Naive thymus-derived CD8-positive, alpha-beta T cell (primary cell): ENCODE measurements at places on chromosomes 2 and 18. TPM values are rescaled to one million over a fixed set of nuclear protein-coding genes. Genes with fewer than 3 reads are reported as not detected.

AMER3 gene
- polyA plus RNA-seq: not detected

ARHGEF4 gene
- polyA plus RNA-seq: 12.0 TPM

VIT gene
- polyA plus RNA-seq: 0.50 TPM

RFX8 gene
- not detected for polyA plus RNA-seq

PNKD gene
- 108 TPM for polyA plus RNA-seq

VWA3B gene
- not detected for polyA plus RNA-seq

IL36B gene
- not detected for polyA plus RNA-seq

DSC3 gene
- polyA plus RNA-seq: not detected

XIRP2 gene
- polyA plus RNA-seq: not detected

PDE1A gene
- not detected for polyA plus RNA-seq

DHRS9 gene
- not detected for polyA plus RNA-seq

C1GALT1C1L gene
- polyA plus RNA-seq: 0.44 TPM

- no peaks in the 10 kb centered on the region for H3K4me1 ChIP-seq
- H3K27ac ChIP-seq: no peak overlapping the region
- no peaks in the 10 kb centered on the region for H3K27me3 ChIP-seq
- H3K4me3 ChIP-seq: no peak overlapping the region
These were observed 718.2 kb upstream of the SOX11 start for GRCh38 chr2:4973973-4974372.

DNA sequence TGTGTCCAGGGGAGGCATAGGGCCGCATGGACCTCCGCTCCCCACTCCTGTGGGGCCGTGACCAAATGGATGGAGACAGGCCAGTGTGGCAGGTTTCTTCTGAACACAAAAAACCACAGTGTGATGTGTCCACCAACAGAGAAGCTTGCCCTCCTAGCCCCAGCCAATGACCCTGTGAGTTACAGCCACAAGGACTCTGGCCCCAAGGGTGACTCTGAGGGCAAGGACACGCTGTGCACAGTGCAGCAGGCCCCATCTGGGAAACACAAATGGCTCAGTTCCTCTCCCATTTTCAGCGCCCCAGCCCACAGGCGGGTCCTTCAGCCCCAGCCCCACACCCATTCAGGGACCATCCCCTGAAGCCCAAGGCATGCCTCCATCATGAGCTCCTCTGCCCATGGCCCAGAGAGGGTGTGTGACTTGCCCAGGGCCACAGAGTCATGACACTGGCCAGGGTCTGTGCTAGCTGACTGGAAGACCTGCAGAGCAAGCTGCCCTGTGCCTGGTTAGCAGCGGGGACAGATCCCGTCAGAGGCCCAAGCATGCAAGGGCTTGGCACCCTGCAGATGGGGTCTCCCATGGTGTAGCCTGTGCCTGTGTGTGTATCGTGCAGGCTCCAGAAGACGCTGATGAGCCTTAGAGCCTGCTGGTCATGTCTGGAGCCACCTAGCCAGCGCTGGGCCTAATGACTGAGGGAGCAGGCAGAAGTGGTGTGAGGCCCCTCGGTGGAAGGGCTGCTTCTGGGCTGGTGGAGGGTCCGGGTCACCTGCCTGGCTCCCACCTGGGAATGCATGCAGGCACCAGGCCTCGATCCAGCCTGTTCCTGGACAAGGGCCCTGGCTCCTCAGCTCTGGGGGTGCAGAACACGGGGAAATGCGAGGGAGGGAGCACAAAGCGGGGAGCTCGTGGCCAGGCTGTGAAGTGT, 47.7 kb downstream of the HS6ST1 start:
- H3K27ac ChIP-seq: no peak overlapping the region
- DNase-seq: no peak
- peaks cover 20% of the 10 kb centered on the region for H3K36me3 ChIP-seq
- peaks cover 8% of the 10 kb centered on the region for H3K4me1 ChIP-seq
- no peak overlapping the region for H3K4me3 ChIP-seq

DNA sequence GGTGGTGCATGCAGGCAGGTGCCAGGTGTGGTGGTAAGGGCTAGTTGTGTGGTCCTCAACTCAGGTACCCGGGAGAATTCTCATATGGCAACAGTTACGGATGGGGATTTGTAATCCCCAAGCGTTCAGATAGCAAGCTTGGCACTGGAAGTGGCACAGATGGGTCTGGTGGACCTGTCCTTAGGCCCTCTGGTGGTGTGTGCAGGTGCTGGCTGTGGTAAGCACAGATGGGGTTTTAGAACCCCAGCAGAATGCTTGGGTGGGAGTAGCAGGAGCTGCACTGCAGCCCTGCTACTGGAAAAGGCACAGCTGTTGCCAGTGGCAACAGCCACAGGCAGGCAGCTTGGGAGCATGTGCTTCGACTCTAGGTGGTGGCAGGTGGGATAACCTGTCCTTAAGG, 948.2 kb upstream of the FAM98A start:
- no peaks in the 10 kb centered on the region for H3K27me3 ChIP-seq
- no peaks in the 10 kb centered on the region for H3K4me1 ChIP-seq
- H3K4me3 ChIP-seq: no peak overlapping the region
- H3K36me3 ChIP-seq: no peaks in the 10 kb centered on the region

DNA sequence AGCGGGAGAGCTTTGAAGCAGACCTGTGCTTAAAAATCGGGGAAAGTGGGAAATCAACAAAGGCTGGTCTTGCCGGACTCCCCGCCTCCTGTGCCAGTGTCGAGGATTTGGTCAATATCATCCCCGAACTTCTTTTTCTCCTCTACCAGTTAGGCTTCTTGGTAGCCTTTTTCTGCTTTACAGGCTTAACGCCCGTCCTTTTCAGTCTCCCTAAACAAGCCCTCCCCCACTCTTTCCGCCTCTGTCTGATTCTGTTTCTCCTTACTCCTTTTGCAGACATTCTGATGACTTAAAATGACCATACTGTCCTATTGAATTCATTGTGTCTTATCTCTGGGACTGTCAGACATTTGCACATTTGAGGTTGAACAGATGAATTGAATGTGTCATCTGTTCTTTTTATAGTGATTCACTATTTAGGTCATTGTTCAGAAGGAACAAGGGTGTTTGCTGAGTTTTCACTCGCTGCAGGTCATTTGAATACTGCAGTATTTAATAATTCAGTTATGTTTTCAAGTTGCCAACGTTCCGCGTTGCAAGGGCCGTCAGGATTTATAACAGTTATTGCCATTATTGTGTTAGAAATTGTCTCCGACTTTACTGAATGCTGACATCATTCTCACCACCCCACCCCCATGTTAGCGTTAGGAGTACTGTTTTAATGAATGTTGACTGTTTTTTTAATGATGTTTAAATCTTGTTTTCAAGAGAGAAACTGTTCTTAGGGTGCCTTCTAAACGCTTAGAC, 1.1 kb downstream of the ITGAV start:
- H3K36me3 ChIP-seq: no peaks in the 10 kb centered on the region
- H3K27ac ChIP-seq: peak overlapping the region; percentile 26
- no peaks in the 10 kb centered on the region for H3K27me3 ChIP-seq
- H3K4me3 ChIP-seq: peak overlapping the region; percentile 98

GRCh38 chr2:215833531-215834162, 179.7 kb downstream of the MREG start:
- H3K36me3 ChIP-seq: no peaks in the 10 kb centered on the region
- no peak for DNase-seq
- peaks cover 4% of the 10 kb centered on the region for H3K27me3 ChIP-seq
- H3K27ac ChIP-seq: no peak overlapping the region
- no peak overlapping the region for H3K4me3 ChIP-seq
- H3K4me1 ChIP-seq: no peaks in the 10 kb centered on the region

- H3K36me3 ChIP-seq: no peaks in the 10 kb centered on the region
- no peak for DNase-seq
- no peak overlapping the region for H3K27ac ChIP-seq
- H3K27me3 ChIP-seq: no peaks in the 10 kb centered on the region
- peak overlapping the region; percentile 27 for H3K4me3 ChIP-seq
- peaks cover 80% of the 10 kb centered on the region for H3K4me1 ChIP-seq
These were observed 16.7 kb downstream of the ANKRD12 start for GRCh38 chr18:9153256-9153655.

GRCh38 chr2:110215566-110216158, 3.3 kb upstream of the MTLN start:
- peaks cover 58% of the 10 kb centered on the region for H3K27me3 ChIP-seq
- DNase-seq: no peak
- no peaks in the 10 kb centered on the region for H3K36me3 ChIP-seq
- peaks cover 6% of the 10 kb centered on the region for H3K4me1 ChIP-seq

- no peak overlapping the region for H3K27ac ChIP-seq
- H3K4me1 ChIP-seq: no peaks in the 10 kb centered on the region
- H3K36me3 ChIP-seq: no peaks in the 10 kb centered on the region
- no peak overlapping the region for H3K4me3 ChIP-seq
These were observed 304.4 kb downstream of the GULP1 start for GRCh38 chr2:188596054-188596453.

DNA sequence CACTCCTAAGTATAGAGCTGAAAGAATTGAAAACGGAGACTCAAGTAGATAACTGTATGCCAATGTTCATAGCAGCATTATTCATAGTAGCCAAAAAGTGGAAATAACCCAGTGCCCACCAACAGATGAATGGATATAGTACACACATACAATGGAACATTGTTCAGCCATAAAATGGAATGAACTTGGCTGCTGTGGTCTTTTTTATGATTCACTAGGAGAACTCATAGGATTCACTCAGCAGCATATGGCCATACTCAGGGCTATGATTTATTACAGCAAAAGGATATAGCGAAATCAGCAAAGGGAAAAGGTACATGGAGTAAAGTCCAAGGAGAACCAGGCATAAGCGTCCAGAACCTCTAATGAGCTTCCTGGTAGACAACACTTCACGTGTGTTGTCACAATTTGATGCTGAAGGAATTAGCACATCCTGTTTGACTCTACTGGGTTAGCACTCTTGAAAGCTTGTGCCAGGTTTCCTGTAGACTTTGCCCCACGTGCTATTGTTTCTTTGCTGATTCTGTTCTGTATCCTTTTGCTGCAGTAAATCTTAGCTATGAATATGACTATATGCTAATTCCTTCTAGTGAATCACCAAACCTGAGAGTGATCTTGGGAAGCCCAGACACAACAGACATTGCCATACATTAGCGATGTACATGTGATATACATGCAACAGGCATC, 15.7 kb downstream of the SPC25 start:
- no peak overlapping the region for H3K4me3 ChIP-seq
- H3K36me3 ChIP-seq: no peaks in the 10 kb centered on the region
- no peaks in the 10 kb centered on the region for H3K27me3 ChIP-seq
- DNase-seq: no peak

DNA sequence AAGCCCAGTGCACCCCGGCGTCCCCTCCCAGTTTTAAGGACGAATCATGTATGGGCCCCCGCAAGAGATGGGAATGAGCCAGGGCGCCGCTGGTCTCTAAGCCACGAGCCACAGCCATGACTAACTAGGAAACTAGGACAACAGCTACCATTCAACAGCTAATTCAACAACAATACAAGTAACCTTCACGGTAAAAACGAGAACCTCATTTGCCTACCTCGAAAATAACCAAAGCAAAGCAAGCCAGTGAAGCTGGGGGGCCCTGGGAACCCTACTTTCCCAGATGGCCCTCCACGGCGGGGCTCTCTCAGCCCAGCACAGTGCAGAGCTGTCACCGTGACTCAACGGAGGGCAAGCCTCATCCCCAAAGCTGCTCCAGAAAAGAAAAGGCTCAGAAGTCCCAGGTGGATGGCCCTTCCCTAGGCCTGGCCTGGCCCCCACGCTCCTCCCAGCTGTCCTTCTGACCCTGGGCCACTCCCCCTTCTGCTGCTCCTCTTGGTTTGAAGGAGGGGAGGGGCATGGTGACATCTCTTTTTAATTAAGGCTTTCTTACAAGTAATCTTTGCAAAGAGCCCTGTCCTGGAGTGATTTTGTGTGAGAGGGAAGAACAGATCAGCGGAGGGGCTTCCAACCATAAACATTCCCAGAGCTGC, 126.3 kb downstream of the HDAC4 start:
- no peak for DNase-seq
- H3K27me3 ChIP-seq: no peaks in the 10 kb centered on the region
- peak overlapping the region; percentile 85 for H3K4me3 ChIP-seq
- no peaks in the 10 kb centered on the region for H3K36me3 ChIP-seq
- H3K4me1 ChIP-seq: peaks cover 84% of the 10 kb centered on the region

- no peak for DNase-seq
- no peaks in the 10 kb centered on the region for H3K27me3 ChIP-seq
- no peaks in the 10 kb centered on the region for H3K4me1 ChIP-seq
These were observed 198.2 kb downstream of the RNF144A start for GRCh38 chr2:7115364-7115763.

DNA sequence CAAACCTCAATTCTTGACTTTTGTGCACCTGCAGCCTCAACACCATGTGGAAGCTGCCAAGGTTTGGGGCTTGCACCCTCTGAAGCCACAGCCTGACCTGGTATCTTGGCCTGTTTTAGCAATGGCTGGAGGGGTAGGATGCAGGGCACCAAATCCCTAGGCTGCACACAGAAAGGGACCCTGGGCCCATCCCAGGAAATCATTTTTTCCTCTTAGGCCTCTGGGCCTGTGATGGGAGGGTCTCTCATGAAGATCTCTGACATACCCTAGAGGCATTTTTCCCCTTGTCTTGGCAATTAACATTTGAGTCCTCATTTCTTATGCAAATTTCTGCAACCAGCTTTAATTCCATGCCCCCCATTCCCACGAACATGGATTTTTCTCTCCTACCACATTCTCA, 10.2 kb downstream of the IL18R1 start:
- H3K4me1 ChIP-seq: peaks cover 44% of the 10 kb centered on the region
- no peak for DNase-seq
- peaks cover 42% of the 10 kb centered on the region for H3K36me3 ChIP-seq
- no peak overlapping the region for H3K27ac ChIP-seq

DNA sequence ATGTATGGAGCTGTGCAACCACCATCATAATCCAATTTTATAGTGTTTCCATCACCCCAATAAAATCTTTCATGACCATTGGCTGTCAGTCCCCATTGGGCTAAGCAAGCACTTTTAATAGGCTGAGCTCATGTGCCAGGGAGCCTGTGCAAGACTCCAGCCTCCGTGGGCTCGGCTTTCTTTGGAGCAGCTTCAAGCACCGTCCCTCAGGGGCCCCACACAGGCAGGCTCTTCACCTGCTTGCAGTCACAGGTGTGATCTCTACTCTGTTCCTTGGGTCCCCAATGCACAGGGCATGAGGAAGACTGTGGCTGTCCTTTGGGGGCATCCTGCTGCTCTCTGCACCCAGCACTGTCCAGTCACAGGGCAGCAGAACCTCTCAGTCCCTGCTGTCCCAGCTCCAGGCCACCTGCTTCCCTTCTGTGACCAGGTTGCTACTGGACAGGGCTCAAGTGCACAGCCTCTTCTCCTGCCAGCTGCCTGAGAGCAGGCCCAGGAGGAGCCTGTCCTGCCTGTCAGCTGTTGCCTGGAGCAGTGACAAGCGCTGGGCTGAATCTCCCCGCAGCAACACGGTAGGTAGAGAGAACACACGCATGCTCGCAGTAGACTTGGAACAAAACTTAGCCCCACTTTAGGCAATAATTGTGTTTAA, 40.7 kb upstream of the TMEM131 start:
- no peak for DNase-seq
- H3K27ac ChIP-seq: peak overlapping the region; percentile 28
- no peaks in the 10 kb centered on the region for H3K4me1 ChIP-seq

DNA sequence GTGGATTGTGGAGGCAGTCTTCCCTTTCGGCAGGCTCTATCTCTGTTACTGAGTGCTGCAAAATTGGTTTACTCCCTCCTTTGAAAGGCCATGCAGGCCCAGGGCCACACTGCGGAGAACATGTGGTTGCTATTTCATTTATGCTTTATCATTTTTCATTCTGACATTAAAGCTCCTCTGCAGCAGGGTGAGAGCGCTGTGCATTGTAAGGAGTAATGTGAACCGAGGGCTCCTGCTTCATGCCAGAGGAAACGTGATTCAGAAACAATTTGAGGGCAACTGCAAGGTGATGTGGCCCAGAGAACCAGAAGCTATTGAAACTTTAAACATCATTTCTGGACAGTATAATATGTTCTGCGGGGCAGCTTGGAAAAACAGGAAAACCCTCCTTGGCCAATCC, 341.6 kb upstream of the NT5C1B start:
- H3K27me3 ChIP-seq: no peaks in the 10 kb centered on the region
- H3K4me1 ChIP-seq: no peaks in the 10 kb centered on the region
- no peak for DNase-seq
- peaks cover 35% of the 10 kb centered on the region for H3K36me3 ChIP-seq
